Endothelial cell of umbilical vein (primary cell): ENCODE measurements at places on chromosomes 13 and 19. TPM values are rescaled to one million over a fixed set of nuclear protein-coding genes. Genes with fewer than 3 reads are reported as not detected.

The ZNF121 gene
- total RNA-seq = 21.4 and 25.1 TPM in 2 replicates

The ZNF77 gene
- 5.9 and 7.0 TPM in 2 replicates for total RNA-seq

The NLRP5 gene
- total RNA-seq = not detected in 2 replicates

The IGSF23 gene
- 0.35 TPM in 1 of 2 replicates, not detected in the other for total RNA-seq

The MCEMP1 gene
- total RNA-seq = not detected in 2 replicates

The ZNF587 gene
- 43.1 and 44.0 TPM in 2 replicates for total RNA-seq

The TMTC4 gene
- total RNA-seq = 28.4 and 31.9 TPM in 2 replicates

The ONECUT3 gene
- not detected in 2 replicates for total RNA-seq

The CCL25 gene
- not detected in 2 replicates for total RNA-seq

The DENND1C gene
- not detected in 2 replicates for total RNA-seq

The GRK1 gene
- not detected in 2 replicates for total RNA-seq

The IL4I1 gene
- total RNA-seq = 5.6 and 9.1 TPM in 2 replicates

The GARIN5A gene
- 0.44 and 0.62 TPM in 2 replicates for total RNA-seq

The SHC2 gene
- total RNA-seq = 4.2 and 7.5 TPM in 2 replicates

The TMEM59L gene
- total RNA-seq = 0.25 and 0.97 TPM in 2 replicates

The LILRB4 gene
- not detected in 2 replicates for total RNA-seq

The TUBA3C gene
- not detected in 2 replicates for total RNA-seq

- H3K27me3 ChIP-seq = no peaks in the 10 kb centered on the region
- H3K4me3 ChIP-seq = no peak overlapping the region
- peaks cover 17% of the 10 kb centered on the region for H3K4me1 ChIP-seq
Measured at GRCh38 chr13:36526897-36527296, 94.6 kb downstream of the CCNA1 start.

GRCh38 chr19:50301607-50301971, 27.6 kb downstream of the KCNC3 start:
- H3K36me3 ChIP-seq = no peaks in the 10 kb centered on the region
- H3K27ac ChIP-seq = peak overlapping the region; percentile 66
- H3K27me3 ChIP-seq = no peaks in the 10 kb centered on the region
- H3K4me1 ChIP-seq = peaks cover 16% of the 10 kb centered on the region

- no peaks in the 10 kb centered on the region for H3K36me3 ChIP-seq
- H3K4me3 ChIP-seq = no peak overlapping the region
- H3K27ac ChIP-seq = no peak overlapping the region
- no peaks in the 10 kb centered on the region for H3K27me3 ChIP-seq
Measured at GRCh38 chr13:34031610-34032009, 213.7 kb downstream of the RFC3 start.

- H3K27me3 ChIP-seq = no peaks in the 10 kb centered on the region
- H3K4me1 ChIP-seq = no peaks in the 10 kb centered on the region
- no peak overlapping the region for H3K27ac ChIP-seq
- no peaks in the 10 kb centered on the region for H3K36me3 ChIP-seq
- no peak for DNase-seq
Measured at GRCh38 chr13:113000575-113000974, 31.6 kb downstream of the MCF2L start.

- DNase-seq = no peak
- no peak overlapping the region for H3K4me3 ChIP-seq
- H3K36me3 ChIP-seq = peaks cover 2% of the 10 kb centered on the region
- H3K27me3 ChIP-seq = no peaks in the 10 kb centered on the region
- peaks cover 65% of the 10 kb centered on the region for H3K4me1 ChIP-seq
- H3K27ac ChIP-seq = no peak overlapping the region
Measured at GRCh38 chr19:45595814-45596213, 6.2 kb downstream of the GPR4 start.

GRCh38 chr19:34282611-34283519, 28.5 kb downstream of the GARRE1 start:
- peaks cover 20% of the 10 kb centered on the region for H3K4me1 ChIP-seq
- peak; percentile 52 for DNase-seq
- no peak overlapping the region for H3K4me3 ChIP-seq
- H3K27ac ChIP-seq = no peak overlapping the region

DNA sequence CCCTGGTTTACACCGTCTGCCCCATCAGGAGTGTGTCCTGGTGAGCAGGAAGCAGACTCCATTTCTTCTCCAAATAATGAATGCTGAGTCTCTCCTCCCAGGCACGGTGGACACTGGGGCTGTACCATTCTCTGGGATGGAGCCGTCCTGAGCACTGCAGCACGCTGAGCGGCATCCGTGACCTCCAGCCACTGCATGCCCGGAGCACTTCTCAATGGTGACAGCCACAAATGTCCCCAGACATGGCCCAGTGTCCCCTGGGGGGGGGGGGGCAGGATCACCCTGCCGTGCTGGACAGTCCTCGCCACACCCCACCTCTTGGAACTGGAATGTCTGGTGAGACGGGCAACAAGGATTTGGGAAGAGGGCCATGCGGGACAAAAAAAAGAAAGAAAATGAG, 37.4 kb downstream of the GNG7 start:
- H3K4me1 ChIP-seq = no peaks in the 10 kb centered on the region
- H3K27ac ChIP-seq = no peak overlapping the region
- no peaks in the 10 kb centered on the region for H3K27me3 ChIP-seq
- H3K4me3 ChIP-seq = no peak overlapping the region

- H3K4me3 ChIP-seq = no peak overlapping the region
- peak; percentile 78 for DNase-seq
- no peaks in the 10 kb centered on the region for H3K27me3 ChIP-seq
Measured at GRCh38 chr19:2969104-2969504, 8.3 kb upstream of the TLE6 start.

DNA sequence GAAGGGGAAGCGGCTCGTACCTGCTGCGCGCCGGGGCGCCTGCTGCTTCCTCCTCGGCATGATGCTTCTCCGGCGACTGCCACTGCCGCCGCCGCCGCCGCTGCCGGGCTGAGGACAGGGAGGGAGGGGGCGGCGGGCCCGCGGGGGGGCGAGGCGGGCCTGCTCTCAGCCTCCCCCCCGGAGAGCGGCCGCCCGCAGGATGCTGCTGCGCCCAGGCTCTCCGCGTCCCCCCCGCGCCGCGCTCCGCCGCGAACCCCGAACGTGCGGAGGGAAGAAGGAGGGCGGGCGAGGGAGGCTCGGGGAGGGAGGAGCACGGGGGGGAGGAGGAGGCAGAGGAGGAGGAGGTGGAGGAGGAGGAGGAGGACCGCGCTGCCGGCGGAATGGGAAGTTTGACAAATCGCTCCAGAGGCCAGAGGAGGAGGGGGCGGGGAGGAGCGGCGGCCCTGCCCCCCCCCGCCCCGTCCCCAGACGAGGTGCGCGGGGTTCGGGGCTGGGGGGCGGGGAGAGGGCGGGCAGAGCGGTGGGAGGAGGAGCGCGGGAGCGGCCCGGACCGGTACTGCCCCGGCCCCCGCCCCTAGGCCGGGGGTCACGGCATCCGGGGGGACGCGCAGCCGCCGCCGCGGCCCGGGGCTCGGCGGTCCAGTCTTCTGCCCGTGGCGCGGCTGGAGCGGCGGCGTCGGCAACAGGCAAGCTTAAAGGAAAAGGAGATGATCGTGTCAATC, at the start of gene TSHZ3:
Gene TSHZ3 (minus strand): TSS at position 277 of the 722 bp plus-strand sequence. CDS start 217 bp downstream, at position 60.
- peak; percentile 22 for DNase-seq
- H3K27me3 ChIP-seq = peaks cover 42% of the 10 kb centered on the region
- H3K27ac ChIP-seq = no peak within 1 kb of the TSS
- H3K4me1 ChIP-seq = peaks cover 10% of the 10 kb centered on the region
- H3K4me3 ChIP-seq = peak within 1 kb of the TSS; percentile 73

- H3K4me3 ChIP-seq = no peak overlapping the region
- no peaks in the 10 kb centered on the region for H3K4me1 ChIP-seq
- H3K27me3 ChIP-seq = no peaks in the 10 kb centered on the region
- no peaks in the 10 kb centered on the region for H3K36me3 ChIP-seq
- no peak for DNase-seq
Measured at GRCh38 chr13:84200971-84201370, 318.7 kb upstream of the SLITRK1 start.

GRCh38 chr13:51222686-51223559, 725 bp downstream of the FAM124A start:
- DNase-seq = peak; percentile 31
- peaks cover 7% of the 10 kb centered on the region for H3K4me1 ChIP-seq
- no peaks in the 10 kb centered on the region for H3K27me3 ChIP-seq
- H3K27ac ChIP-seq = no peak overlapping the region

DNA sequence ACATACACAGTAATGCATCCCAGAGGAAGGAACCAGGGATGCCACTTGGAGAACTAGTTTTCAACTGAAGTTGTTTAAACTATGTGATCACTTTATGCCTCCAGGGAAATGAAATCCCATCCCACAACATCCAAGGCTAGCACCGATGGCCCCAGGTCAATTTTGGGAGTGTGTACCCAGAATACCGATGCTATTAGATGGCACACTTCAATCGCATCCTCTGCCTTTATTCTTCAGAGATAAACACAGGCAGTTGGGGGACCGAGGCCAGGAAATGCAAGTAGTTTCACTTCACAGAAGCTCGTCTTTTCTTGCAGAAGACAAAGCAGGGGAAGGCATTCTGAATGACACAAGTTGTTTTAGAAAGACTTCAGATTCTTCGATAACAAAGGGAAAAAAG, 13.8 kb downstream of the STK24 start:
- DNase-seq = no peak
- no peaks in the 10 kb centered on the region for H3K27me3 ChIP-seq
- H3K36me3 ChIP-seq = no peaks in the 10 kb centered on the region
- H3K27ac ChIP-seq = no peak overlapping the region
- peaks cover 27% of the 10 kb centered on the region for H3K4me1 ChIP-seq

GRCh38 chr13:107534548-107534947, 680.8 kb downstream of the LIG4 start:
- no peaks in the 10 kb centered on the region for H3K36me3 ChIP-seq
- H3K4me1 ChIP-seq = no peaks in the 10 kb centered on the region
- DNase-seq = no peak
- no peak overlapping the region for H3K27ac ChIP-seq
- H3K27me3 ChIP-seq = no peaks in the 10 kb centered on the region
- no peak overlapping the region for H3K4me3 ChIP-seq

GRCh38 chr13:39405596-39406205, 197.3 kb downstream of the LHFPL6 start:
- H3K36me3 ChIP-seq = no peaks in the 10 kb centered on the region
- DNase-seq = no peak
- H3K27ac ChIP-seq = no peak overlapping the region
- peaks cover 3% of the 10 kb centered on the region for H3K4me1 ChIP-seq
- H3K27me3 ChIP-seq = no peaks in the 10 kb centered on the region

GRCh38 chr13:93422980-93423543, 196.5 kb downstream of the GPC6 start:
- DNase-seq = no peak
- H3K27ac ChIP-seq = no peak overlapping the region
- H3K27me3 ChIP-seq = no peaks in the 10 kb centered on the region

GRCh38 chr13:113875837-113876281, 12.0 kb upstream of the GAS6 start:
- H3K27ac ChIP-seq = no peak overlapping the region
- H3K36me3 ChIP-seq = no peaks in the 10 kb centered on the region
- peaks cover 22% of the 10 kb centered on the region for H3K27me3 ChIP-seq
- DNase-seq = no peak
- H3K4me3 ChIP-seq = no peak overlapping the region

DNA sequence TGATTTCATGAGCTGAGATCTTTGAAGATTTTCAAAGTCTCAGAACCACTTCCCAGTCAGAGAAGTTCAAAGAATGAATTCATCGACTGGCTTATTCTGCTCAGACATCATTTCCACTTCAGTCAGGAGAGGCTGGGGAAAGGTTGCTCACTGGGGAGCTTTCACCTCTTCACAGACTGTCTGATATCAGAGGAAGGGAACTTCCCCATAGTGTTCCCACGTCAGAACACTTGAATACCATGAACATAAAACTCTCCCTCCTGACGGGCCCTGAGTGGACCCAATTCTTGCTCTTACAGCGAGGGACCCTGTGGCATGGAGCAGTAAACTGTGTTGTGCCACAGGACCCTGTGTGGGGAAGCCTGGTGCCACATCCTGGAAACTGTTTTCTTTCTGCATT, 492.6 kb downstream of the COG6 start:
- no peak overlapping the region for H3K27ac ChIP-seq
- peaks cover 22% of the 10 kb centered on the region for H3K4me1 ChIP-seq
- no peak for DNase-seq
- H3K27me3 ChIP-seq = no peaks in the 10 kb centered on the region

- no peaks in the 10 kb centered on the region for H3K4me1 ChIP-seq
- DNase-seq = no peak
- H3K27me3 ChIP-seq = no peaks in the 10 kb centered on the region
- no peak overlapping the region for H3K4me3 ChIP-seq
Measured at GRCh38 chr13:91359111-91359510, 11.6 kb downstream of the MIR17HG start.

DNA sequence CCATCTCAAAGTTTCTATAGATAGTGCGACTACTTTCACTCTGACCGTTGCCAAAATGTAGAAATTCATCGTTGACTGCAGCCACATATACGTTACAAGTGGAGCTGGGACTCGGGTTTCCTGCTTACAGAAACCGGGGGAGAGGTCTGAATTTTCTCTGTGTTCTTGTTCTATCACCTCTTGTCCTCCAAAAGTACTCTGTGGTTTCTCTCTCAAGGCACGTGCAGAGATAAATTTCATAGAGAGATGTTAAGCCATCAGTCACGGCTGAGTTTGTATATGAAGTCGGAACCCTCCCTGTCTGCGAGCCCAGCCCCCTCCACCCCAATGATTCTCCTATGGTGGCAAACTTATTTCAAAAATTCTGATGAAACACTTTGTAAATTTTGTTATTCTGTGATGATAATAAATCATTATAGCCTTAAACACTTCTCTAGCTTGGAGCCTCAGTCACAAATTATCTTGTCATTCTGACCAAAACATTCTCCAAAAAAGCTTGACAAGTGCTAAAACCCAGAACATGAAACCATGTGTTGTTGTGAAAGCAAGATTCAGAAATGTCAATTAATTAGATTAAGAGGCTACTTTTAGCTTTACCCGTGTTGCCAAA, 87.5 kb downstream of the TSHZ3 start:
- H3K36me3 ChIP-seq = no peaks in the 10 kb centered on the region
- H3K4me3 ChIP-seq = no peak overlapping the region
- H3K4me1 ChIP-seq = no peaks in the 10 kb centered on the region

DNA sequence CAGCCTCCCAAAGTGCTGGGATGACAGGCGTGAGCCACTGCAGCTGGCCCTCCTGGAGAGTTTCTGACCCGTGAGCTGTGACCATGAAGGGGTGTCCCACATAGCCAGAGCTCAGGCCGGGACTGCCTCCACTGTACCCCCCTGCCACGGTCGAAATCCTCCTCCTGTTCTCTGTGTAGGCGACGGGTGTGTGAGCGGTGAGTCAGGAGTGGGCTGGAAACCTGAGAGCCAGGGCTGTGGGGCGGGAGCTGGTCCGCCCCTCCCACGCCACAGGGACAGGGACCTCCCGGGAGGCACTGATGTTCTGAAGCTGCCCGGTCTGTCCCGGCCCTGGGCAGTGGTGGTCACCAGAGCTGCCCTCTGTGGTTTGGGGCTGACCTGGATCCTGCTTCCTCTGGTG, 3.9 kb downstream of the WDR18 start:
- no peak overlapping the region for H3K4me3 ChIP-seq
- no peak for DNase-seq
- no peaks in the 10 kb centered on the region for H3K27me3 ChIP-seq
- H3K27ac ChIP-seq = no peak overlapping the region
- H3K4me1 ChIP-seq = peaks cover 9% of the 10 kb centered on the region

DNA sequence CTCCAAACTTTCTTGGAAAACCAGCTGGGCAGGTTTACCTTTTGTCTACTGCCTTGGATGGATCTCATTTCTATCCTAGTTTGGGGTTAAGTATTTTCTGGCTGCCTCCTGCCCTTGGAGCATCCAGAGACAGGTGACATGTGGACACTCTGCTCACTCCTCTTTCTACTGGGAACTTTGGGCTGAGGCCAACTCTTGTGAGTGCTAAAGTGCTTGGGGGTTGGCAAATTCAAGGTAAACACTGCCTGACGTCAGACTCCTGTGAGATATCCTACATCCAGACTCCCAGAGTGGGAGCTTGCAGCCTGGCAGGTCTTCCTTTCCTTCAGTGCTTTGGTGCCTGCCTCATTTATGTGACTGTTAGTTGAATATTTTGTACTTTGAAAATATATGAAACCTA, 388.1 kb downstream of the KCNRG start:
- H3K27me3 ChIP-seq = no peaks in the 10 kb centered on the region
- no peaks in the 10 kb centered on the region for H3K36me3 ChIP-seq
- no peaks in the 10 kb centered on the region for H3K4me1 ChIP-seq
- H3K27ac ChIP-seq = no peak overlapping the region
- H3K4me3 ChIP-seq = no peak overlapping the region
